Stimulated activated CD8-positive, alpha-beta memory T cell treated with anti-CD3 and anti-CD28 coated beads, Interleukin-4, amount 100 ng/mL, for 1 hour (primary cell): ENCODE measurements at places on chromosomes 3 and 15.

DNA sequence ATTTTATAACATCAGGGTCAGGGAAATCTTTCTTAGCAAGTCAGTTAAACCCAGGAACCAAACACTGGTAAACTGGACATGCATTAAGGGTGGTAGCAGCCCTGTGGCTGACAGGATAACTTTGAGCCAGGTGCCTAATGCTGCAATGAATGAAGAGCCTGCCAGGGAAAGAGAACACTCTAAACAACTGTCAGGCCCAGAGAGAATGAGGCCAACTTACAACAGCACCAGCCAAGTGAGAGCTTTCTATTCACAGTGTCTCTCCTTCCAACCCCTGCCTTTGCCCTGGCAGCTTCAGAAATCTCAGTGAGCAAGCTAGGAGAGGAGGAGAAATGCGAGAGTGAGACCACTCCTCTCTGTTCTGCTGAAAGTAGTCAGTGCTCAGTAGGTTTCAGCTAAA is 50.4 kb upstream of the ATP2C1 start:
- DNase-seq: no peak

GRCh38 chr3:170095771-170096170 is 58.0 kb downstream of the GPR160 start:
- no peak for DNase-seq

DNA sequence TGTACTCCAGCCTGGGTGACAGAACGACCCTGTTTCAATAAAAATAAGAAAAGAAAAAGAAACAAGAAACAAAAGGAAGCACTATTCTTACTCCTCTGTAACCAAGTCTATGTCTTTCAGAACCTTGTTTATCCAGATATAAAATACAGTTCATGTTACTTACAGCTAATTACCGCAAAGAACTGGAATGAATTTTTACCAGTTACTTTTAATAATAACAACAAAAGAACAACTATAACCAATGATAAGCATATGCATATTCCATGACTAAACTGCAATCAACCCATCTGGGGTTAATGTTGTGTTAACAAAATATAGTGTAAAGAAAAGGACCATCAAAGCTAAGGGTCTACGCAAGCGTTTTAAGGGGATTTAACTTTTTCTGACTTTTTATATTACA is 123.2 kb downstream of the SNRK start:
- DNase-seq: no peak

DNA sequence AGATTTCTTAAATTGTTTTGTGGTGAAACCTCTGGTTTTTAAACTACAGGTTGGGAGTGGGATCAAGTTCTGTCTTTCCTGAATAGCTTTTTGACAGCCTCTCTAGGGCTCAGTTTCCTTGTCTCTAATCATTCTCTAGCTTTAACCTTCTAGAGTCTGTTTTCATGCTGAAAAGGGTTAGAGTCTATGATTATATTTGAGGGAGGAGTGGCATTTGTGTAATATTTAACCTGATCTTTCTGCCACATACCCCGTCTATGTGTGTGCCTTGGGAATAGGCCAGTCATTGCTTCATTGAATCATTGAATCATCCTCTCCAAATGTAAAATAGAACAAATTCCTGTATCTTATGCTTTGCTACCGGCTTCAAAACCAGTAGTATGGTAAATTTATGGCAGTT is 204.9 kb downstream of the KLHL25 start:
- DNase-seq: no peak

DNA sequence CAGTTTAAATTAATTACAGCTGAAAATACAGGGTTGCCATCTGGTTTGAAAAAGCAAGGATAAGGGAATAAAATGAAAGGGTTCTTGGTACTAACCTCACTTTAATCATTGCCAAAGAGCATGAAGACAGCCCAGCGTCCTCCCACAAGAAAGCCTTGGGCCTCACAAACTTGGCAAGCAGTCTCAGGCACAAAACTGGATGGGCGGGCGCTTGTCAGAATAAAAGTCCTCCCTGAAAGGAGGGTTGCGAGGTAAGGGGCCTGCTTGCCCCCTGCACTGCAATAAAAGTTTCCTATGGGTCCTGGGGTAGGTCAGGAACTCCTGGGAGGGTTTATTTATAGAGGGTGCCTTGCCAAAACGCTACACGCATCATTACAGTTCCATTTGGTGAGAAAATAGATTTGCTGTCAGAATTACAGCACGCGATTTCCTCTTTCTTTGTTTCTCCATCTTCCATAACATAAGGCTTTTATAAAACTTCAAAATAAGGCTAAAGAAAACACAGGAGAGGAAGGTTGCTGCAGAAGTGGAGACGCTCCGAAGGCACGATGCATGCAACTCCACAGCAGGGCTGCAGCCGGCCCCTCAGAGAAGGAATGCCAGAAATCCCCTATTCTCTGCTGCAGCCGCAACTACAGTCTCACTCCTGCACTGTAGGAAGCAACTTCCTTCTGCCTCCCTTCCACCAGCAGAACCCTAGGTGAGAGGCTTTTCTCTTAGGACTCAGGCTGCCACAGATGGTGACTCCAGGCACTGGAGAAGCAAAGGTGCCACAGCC is 61.3 kb downstream of the VGLL4 start:
- no peak for DNase-seq

GRCh38 chr3:126518779-126519177 is 1.2 kb upstream of the UROC1 start:
- DNase-seq: no peak

GRCh38 chr3:42749753-42750231 is 23.3 kb downstream of the CCDC13 start:
- DNase-seq: no peak

DNA sequence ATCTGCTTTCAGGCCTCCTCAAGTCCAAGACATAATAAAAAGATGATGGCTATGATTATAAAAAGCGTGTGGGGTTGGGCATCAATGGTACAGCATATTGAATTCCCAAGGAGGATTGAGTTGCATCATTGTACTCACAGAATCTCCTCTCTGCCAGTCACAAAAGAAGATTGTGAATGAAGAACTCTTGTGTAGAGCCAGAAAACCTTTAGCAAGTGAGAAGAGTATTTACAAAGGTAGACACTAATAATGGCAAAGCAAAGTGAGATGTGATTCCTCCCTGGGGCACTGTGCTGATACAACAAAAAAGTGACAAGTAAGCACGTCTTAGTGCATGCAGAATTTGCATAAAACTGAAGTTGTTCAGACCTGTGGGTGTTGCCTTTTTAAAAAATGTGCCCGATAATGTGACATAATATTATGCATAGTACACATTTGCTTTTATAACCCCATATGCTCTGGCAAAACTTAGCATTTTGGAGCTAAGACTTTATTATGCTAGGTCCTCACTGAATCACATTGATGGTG is 291.2 kb upstream of the TBC1D5 start:
- DNase-seq: no peak

DNA sequence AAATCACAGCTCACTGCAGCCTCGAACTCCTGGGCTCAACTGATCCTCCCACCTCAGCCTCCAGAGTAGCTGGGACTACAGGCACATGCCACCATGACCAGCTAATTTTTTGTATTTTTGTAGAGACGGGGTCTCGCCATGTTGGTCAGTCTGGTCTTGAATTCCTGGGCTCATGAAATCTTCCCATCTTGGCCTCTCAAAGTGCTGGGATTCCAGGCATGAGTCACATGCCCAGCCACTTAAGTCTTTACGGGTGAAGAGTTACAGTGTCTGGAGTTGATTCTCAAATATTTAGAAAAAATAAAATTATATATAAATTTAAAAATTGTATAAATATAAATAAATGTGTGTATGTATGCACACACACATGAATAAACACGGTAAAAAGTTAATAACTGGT is 14.5 kb upstream of the KBTBD12 start:
- DNase-seq: no peak

DNA sequence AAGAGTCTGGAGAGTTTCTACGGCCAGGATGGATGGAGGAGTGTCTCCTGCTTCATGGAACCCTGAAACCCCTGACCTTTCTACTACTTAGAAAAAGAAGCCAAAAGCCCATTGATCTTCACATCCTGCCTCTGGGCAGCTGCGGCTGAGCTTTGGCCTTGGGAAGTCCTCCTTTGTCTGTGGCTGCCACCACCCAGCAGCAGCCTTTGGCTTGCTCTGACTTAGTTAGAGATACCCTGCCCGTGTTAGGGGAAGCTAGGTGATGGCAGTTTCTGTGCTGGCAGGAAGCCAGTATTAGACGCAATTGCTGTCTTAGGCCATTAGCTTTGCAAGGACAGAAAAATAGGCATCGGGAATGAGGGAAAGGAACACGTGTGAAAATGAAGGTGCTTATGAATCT is 18.8 kb downstream of the APH1B start:
- DNase-seq: no peak
